A549 treated with dexamethasone at 1 μM for 4 hours (cell line): ENCODE measurements at places on chromosomes 12 and 14. TPM values are rescaled to one million over a fixed set of nuclear protein-coding genes. Genes with fewer than 3 reads are reported as not detected.

The PSMC6 gene
- 87.9 to 117 TPM (median 91.3 TPM) in 5 replicates for total RNA-seq

The MED13L gene
- total RNA-seq = 25.2 to 39.3 TPM (median 37.4 TPM) in 5 replicates

The ZDHHC17 gene
- total RNA-seq = 6.4 to 13.8 TPM (median 11.0 TPM) in 5 replicates

The C12orf56 gene
- total RNA-seq = 0.07 to 0.21 TPM (median 0.18 TPM) in 3 of 5 replicates, not detected in the others

The NTS gene
- 51.3 to 83.4 TPM (median 63.5 TPM) in 5 replicates for total RNA-seq

The TMEM132C gene
- total RNA-seq = not detected in 5 replicates

The USP44 gene
- total RNA-seq = 0.07 to 0.14 TPM (median 0.08 TPM) in 5 replicates

The FGF6 gene
- not detected in 5 replicates for total RNA-seq

The PPP1R36 gene
- 0.06 to 0.40 TPM (median 0.24 TPM) in 5 replicates for total RNA-seq
